Activated CD4-positive, alpha-beta T cell treated with anti-CD3 and anti-CD28 coated beads, Interleukin-10, Interleukin-2, amounts not matched to agents 100 ng/mL and 50 ng/mL, durations not matched to agents 16 hours and 8 hours (primary cell): ENCODE measurements at places on chromosomes 3 and 15.

- DNase-seq: no peak
Observed at GRCh38 chr15:63370764-63371163, 10.9 kb downstream of the CA12 start.

DNA sequence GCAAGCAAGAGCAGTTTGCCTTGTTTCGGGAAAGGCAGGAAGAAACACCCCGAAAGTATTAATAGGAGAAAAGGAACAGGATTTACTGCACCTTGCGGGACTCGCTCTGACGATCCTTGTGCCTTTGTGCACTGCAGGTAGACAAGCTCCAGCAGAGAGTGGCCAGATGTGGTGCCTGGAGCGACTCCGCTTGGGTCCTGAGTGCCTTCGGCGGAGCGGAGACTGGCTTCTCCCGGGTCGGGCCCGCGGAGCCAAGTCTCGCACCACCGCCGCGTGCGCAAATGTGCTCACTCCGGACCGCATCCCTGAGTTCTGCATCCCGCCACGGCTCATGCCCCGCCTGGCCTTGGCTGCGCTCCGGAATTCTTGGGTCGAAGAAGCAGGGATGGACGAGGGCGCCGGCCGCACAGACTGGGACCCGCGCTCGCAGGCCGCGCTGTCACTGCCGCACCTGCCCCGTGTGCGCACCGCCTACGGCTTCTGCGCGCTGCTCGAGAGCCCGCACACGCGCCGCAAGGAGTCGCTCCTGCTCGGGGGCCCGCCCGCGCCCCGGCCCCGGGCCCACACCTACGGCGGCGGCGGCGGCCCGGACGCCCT, 769 bp downstream of the C2CD4A start:
- peak; percentile 24 for DNase-seq

DNA sequence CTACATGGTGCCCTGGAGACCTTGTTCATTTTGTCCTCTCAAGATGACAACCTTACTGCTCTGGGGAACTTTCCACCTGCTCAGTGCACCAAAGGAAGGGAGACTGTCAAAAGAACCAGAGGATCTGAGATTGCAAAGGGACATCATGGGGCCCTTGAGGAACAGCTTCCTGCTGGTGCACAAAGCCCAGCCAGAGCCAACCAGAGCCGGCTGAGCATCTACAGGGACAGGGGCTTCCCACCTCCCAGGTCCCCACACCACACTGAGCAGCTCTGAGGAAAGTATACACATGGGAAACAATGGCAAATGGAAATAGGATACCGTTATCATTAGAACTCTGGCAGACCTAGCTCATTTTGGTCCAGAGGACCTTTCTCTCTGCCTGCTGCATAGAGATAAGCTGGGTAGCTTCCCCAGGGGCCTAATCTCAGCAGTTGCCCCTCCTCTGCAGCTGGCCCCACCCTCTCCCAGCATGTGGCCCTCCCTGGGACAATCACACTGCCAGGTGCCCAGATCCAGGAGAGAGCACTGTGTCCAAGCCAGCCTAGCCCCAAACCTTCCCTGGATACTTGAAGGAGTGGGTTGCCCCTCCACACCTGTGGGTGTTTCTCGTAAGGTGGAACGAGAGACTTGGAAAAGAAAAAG, 123.4 kb upstream of the PRR20G start:
- DNase-seq: no peak

DNA sequence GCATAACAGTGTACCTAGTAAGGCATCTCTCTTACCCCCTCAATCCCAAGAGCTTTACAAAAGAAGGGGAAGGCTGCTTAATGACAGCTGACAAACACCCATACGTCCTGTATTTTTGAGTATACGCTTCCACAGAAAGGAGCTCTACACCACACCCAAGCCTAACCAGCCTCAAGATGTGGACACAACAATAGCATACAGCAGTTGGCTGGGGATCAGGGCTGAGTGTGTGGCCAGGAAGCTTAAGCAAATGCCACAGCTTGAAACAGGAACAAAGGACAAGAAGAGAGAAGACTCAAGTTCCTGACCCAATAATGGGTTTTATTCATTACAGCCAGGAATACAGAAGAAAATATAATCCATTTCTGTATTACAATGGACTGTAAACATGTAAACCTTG, 6.9 kb downstream of the HEXA start:
- DNase-seq: no peak

DNA sequence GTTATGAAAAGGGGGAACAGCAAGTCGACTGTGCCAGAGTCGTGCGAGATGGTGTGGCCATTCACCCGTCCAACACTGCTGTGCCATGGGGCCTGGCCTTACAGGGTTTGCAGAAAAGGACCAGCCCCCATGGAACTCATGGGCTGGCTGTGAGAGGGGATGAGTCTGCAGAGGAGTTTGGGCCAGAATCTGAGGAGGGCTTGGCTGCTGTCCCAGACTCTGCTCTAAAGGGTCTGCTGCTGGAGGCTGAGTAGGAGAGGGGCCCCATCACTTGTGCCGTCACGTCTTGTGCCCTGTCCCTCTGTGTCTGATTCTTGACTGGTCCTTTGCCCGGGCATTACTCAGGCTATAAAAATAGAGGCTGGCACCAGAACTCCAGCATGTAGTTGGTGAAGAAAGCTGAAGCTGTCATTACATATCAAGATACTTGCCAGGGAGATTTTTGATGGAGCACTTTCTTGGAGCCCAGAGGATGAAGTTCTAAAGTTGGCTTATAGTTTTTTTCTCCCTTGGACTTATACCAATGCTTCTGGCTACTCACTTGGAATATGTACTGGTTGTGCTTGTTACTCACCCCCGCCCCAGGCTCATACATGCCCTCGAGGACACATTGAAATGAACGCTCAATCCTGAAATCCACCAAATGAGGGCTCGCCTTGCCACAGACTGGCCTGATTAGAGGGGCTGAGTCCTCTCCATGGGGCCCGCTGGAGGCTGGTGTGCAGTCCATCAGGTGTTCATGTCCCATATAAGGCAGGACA, 10.2 kb downstream of the PXYLP1 start:
- no peak for DNase-seq

- no peak for DNase-seq
Observed at GRCh38 chr3:61154457-61155198, 96.6 kb downstream of the FHIT start.

DNA sequence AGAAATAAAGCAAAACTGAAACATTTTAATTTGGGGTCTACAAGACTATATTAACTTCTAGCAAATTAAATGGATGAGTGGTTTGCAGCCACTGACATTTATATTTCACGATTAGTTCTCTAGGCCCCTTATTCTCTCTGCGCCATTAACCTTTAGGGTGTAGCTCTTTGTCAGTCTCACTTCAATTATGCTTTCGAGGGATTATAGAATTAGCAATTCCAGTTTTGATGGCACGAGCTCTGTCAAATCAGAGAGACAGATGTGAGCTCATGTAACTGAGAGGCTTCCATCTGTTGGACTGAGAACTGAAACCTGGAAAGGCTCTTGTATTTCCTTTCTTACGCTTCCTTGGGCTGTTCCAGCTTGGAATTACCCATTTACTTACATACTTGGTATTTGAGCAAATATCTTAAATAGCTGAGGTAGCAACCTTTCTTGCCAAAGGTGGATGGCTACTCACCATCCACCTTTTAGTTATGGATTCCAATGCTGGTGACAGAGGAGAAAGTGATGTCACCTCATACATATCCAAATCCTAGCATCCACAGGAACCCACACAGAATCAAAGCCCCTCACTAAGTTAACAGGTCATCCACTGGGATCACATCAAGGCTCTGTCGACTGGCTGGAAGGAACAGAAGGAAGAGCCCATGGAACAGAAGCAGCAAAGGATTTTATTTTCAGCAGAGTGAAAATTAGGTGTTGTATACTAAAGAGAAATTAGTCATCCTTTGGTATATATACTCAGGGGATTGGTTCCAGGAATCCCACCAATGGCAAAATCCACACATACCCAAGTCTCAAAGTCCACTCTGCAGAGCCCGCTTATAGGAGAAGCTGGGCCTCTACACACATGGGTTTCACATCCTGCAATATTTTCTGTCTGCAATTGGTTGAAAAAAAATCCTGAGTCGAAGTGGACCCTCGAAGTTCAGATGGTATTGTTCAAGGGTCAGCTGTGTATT, 20.8 kb downstream of the VGLL4 start:
- DNase-seq: no peak

GRCh38 chr3:34035775-34036174, 237.3 kb downstream of the PDCD6IP start:
- no peak for DNase-seq

- no peak for DNase-seq
Observed at GRCh38 chr3:89577637-89578530, 470.5 kb downstream of the EPHA3 start.

DNA sequence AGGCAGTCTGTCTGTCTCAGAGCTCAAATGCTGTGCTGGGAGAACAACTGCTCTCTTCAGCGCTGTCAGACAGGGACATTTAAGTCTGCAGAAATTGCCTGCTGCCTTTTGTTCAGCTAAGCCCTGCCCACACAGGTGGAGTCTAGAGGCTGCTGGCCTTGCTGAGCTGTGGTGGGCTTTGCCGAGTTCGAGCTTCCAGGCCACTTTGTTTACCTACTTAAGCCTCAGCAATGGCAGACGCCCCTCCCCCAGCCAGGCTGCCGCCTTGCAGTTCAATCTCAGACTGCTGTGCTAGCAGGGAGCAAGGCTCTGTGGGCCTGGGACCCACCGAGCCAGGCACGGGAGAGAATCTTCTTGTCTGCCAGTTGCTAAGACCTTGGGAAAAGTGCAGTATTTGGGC, 25.0 kb upstream of the RPP14 start:
- no peak for DNase-seq
